ENCODE measurements at places on chromosomes 2 and 18.

DNA sequence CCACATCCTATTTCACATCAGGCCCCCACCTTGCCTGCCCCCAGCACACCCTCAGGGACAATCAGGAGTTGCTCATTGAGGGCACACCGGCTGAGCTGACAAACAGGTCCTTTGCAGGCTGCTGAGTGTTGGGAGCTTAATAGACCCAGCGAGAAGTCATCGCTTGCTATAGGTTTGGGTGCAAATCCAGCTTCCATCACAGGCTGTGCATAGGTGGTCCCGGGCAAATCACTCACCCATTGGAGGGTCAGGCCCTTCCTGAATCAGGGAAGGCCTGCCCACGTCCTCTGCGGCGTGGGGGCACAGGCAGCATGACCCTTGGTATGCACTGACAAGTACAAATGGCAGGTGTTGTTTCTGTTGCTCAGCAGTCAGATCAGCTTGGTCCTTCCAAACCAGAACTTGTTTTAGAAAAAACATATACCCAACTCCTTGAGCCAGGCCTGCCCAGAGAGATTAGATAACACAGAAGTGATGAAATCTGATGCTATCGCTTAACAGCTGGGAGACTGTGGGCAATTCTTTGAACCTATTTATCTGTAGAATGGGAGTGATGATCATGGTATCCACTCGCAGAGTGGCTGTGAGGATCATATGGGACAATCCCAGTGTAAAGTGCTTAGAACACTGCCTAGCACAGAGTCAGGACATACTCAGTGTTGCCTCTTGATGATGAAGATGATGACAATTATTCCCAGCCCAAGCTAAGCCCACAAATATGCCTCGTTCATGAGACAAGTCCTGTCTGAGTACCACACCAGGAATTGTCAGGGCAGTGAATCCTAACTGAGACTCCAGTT is 34.9 kb downstream of the SMAD7 start:
- peak; percentile 58 for DNase-seq

GRCh38 chr2:112483831-112484230 is 1.9 kb downstream of the TTL start:
- DNase-seq: no peak

DNA sequence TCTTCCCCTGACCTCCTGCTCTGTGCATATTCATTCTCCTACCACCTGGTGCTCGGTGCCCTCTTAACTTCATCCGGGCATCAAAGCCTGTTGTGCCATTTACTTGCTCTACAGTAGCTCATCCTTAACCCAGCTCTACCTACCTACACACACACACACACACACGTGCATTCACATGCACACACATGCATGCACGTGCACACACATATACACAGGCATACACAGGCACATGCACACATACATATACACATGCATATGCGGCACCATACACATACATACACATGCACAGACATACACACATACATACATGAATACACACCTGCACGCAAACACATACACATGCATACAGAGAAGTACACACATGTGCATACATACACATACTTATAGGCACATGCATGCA is 14.5 kb downstream of the MAL start:
- no peak for DNase-seq

DNA sequence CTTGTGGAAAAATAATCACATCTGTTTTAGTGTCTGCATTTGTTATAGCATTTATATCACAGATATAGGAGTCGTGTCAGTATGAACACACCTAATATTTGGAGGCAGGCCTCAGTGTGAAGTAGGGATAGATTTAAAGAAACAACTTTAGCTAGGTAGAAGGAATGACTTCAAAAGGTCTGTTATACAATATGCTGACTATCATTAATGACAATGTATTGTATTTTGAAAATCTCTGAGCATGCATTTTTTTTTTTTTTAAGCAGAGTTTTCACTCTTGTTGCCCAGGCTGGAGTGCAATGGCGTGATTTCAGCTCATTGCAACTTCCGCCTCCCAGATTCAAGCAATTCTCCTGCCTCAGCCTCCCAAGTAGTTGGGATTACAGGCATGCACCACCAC is 248.3 kb downstream of the EN1 start:
- DNase-seq: no peak

GRCh38 chr2:19670303-19670702 is 231.5 kb downstream of the TTC32 start:
- no peak for DNase-seq

- no peak for DNase-seq
Observed at GRCh38 chr2:203993560-203993959, 57.0 kb downstream of the ICOS start.

DNA sequence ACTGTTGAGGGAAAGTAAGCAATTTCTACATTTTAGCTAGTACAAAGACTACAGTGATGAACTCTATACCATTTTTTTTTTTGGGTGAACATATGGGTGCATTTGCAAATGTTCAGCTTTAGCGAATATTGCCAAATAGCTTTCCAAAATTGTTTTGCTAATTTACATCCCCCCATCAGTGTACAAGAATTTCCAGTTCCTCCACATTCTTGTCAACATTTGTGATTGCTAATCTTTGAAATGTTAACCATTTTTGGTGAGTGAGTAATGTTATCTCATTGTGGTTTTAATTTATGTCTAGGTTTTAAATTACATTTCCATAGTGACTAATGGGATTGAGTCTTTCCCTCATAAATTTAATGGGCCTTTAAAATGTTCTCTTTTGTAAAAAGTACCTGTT is 16.4 kb upstream of the CNRIP1 start:
- no peak for DNase-seq

GRCh38 chr2:215750763-215751162 is 262.6 kb downstream of the MREG start:
- DNase-seq: no peak

DNA sequence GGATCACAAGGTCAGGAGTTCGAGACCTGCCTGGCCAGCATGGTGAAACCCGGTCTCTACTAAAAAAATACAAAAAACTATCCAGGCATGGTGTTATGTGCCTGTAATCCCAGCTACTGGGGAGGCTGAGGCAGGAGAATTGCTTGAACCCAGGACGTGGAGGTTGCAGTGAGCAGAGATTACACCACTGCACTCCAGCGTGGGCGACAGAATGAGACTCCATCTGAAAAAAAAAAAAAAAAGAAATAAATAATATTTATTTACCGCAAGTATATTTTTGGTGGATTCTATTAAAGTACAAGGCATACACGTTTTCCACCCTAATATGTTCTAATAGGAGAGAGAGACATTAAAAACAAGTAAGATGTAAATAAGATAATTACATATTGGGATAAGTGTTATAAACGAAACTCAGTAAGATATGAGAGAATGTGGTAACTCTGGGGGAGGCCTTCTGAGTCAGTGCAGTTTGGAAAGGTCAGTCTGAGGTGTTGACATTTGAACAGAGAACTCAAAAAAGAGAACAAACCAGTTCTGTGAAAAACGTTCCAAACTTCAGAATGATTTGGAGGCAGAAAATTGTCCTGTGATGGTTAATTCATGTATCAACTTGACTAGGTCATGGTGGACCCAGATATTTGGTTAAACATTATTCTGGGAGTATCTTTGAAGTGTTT is 8.8 kb upstream of the POLI start:
- no peak for DNase-seq

DNA sequence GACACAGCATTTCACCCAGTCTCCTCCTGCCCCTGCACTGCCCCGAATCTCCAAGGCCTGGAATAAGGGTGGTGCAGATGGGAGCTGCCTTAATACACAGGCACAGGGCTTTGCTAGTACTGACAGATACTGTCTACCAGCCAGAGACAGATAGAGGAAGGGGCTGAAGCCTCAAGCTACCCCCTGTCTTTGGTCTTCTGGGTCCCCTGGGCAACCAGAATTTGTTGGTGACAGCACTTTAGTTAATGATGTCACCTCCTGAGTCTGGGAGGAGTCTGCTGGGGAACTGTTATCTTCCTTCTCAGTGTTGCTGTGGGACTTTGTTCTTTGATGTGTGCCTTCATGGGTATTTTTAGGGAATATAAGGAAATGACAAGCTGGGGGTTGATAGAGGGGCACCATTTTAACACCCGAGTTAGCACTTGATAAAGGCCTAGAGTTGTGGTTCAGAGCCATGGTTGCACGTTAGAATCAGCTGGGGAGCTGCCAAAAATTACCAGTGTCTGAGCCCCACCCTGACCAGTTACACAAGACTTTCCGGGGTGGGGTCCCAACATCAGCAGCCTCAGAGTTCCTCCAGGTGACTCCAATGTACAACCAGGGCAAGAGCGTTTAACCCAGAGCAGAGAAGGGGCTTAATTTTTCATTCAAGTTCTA is 136.8 kb downstream of the SMAD7 start:
- DNase-seq: peak; percentile 52

DNA sequence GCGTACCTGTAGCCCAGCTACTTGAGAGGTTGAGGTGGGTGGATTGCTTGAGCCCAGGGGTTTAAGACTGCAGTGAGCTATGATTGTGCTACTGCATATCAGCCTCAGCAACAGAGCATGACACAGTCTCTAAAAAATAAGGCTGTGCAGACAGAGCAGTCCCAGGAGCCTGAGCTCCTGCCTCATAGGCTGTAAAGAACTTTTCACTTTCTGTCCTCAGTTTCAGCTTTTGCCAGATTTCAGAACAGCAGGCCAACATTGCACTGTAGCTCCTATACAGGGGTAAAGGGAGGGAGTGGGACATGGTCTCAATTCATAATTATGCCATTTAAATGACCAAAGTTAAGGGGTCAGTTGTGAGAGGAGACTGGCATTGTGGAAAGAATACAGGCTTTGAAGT is 150.6 kb downstream of the GALNT1 start:
- DNase-seq: no peak

- DNase-seq: no peak
Observed at GRCh38 chr2:159051133-159051532, 82.7 kb downstream of the TANC1 start.

DNA sequence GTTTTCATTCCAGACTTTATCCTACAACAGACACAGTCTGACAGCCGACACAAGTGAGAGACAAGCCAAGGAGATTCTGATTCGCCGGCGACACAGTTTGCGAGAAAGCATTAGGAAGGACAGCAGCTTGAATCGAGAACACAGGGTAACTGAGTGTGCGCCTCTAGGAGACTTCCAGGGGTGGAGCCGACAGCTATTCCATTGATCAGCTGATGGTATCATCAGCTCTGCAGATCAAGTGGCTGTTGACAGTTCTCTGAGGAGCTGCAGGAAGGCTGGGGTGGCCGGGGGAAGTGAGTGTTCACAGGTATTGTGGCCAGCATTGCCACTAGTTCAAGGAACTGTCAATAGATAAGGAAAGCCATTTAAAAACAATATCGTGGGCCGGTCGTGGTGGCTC is 57.3 kb upstream of the TMEM182 start:
- DNase-seq: no peak

DNA sequence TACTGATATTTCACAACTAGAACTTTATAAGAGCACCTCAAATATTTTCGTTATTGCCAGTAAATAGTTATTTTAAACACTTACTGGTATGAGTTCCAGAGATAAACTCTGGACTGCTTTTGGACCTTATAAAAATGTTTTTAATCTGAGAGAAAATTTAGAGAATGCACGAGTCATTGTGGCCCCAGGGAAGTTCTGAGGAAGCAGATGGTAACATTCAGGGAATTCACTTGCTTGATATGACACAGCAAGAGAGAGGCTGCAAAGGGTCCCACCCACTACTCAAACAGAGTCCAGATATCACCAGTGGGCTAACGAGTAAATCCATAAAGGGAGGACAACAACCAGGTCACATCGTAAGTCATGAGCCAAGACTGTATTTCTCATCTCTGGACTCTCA is 526.8 kb downstream of the TDRD15 start:
- DNase-seq: no peak

DNA sequence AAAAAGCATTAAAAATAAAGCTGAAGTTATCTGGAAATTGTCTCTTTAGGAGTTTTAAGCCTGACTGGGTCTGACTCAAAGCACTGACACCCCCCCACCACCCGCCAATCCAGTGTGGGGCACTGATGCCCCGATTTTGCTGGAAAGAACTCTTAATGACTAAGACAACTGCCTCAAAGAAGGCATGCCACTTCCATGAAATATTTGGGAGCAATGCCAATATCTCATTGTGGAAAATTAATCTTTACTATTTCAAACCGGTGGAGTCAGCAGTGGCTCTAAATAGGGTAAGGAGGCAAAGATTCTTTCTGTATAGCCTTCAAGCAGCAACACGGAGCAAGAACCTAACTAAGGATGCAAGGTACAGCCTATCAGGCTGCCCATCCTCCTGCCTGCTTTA is 4.5 kb downstream of the FKBP7 start:
- DNase-seq: no peak

DNA sequence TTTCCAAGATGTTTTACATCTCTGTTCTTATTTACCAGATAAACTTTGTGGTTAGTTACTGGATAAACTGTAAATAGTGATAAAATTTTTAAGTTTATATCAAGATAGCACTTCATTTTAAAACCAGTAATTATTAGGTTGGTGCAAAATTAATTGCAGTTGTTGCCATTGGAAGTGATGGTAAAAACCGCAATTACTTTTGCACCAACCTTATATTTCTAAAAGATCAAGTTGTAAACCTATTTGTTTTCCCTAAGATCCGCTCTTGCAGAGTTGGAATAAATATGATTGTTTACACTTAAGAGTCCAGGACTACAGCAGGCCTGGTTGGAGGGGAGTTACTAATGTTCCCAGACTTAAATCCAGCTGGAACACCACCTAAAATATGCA is 479 bp upstream of the AOX1 start:
- DNase-seq: no peak

- peak; percentile 84 for DNase-seq
Observed at GRCh38 chr18:23230686-23231085, 95.4 kb downstream of the CABLES1 start.

GRCh38 chr2:32010670-32011484 is at the start of gene MEMO1:
Gene MEMO1 (minus strand): TSS chr2:32011008. CDS start chr2:32010247, 761 bp downstream.
- DNase-seq: peak; percentile 91

- no peak for DNase-seq
Observed at GRCh38 chr2:180463608-180464007, 456.5 kb upstream of the CWC22 start.

DNA sequence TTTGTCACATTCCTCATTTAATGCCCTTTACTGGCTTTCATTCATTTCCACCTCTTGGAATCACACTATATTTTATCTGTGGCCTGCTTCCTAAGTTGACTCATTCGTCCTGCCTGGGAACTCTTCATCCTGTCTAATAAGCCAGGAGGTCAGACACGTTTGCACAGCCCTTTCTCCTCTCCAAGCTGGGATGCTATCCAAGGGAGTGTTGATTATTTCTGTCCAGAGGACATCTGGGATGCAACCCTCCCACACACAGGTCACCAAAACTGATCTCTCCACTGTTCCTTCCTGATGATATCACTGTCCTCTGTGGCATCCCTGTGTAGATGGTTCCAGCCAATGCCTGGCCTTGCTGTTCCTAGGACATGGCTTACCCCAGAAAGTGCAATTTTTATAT is 79.8 kb upstream of the NOSTRIN start:
- no peak for DNase-seq
